ENCODE measurements at places on chromosomes 16 and 17.

GRCh38 chr16:12016291-12016947 is 39.9 kb downstream of the SNX29 start:
- DNase-seq = no peak

DNA sequence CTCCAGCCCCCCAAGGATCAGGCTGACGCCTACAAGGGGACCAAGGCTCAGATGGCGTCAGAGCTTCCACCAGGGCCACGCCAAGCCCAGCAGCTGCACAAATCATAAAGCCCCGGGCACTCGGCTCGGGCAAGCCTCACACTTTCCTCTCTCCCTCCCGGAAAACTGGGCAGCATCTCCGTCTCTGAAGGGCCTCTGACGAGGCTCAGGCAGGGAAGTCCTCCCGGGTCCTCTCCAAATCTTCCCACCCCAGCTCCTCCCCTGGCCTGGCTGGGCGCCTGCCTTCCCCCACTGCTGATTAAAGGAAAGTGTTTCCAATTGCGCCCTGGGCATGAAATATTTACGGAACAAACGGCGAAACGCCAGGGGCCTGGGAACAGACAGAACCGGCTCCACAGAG is 38.5 kb downstream of the PIEZO1 start:
- no peak for DNase-seq

DNA sequence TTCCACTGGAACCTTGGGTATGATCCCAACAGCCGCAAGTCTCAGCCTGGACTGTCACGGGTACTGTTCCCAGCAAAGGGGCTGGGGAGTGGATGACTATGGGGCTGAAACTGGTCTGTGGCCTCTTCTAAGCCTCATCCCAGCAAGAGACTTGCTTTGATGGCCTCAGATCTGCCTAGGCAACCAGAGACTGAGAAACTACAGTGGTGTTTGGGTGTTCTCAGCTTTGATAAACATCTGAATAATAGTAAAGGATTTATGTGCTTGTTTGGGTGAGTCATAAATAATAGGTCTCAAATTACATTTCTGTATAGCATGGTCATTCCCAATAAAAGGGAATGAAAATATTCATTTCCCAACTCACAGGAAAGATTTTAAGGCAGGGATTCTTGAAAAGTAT is 30.2 kb upstream of the ULK2 start:
- DNase-seq = no peak

- DNase-seq = no peak
Measured at GRCh38 chr16:77732241-77732946, 10.1 kb downstream of the NUDT7 start.

DNA sequence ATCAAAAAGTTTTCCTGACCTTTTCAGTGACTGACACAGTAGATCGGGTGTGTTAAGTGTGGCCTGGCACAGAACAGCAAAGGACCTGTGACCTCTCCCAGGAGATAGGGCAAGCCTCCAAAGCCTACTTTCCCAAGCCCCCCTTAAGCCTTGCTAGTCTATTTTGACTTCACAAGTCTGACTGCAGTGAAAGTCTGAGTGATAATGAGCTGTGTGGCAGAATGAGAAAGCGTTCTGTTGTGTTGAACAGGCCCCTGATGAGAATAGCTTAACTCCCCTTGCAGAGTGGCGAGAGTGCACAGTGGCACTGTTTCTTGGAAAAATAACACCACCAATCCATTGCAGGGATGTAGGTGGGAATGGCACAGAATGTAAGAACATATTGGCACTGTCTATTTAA is 32.8 kb downstream of the MMD start:
- no peak for DNase-seq

- DNase-seq = no peak
Measured at GRCh38 chr17:77326636-77327035, 185.9 kb downstream of the SEC14L1 start.

DNA sequence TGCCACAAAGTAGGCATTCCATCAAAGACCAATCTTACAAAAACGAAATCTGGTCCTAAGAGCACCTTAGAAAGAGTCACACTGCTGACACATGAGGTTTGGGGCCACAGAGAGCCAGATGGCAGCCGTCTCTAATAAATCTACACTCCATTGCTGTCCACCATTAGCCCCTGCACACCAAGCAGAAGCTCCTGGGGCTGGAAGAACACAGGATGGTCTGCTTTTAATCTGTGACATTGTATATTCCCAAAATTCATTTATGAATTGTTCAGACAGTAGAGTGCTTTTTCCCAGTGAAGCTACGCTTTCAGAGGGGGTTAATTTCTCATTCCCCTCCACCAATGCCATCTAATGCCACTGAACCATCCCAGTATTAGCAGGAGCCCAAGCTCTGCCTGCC is 1.6 kb downstream of the CYB561 start:
- no peak for DNase-seq

GRCh38 chr16:80488167-80488566 is 52.6 kb upstream of the DYNLRB2 start:
- DNase-seq = no peak

- DNase-seq = no peak
Measured at GRCh38 chr16:50289950-50290764, 23.8 kb downstream of the ADCY7 start.

DNA sequence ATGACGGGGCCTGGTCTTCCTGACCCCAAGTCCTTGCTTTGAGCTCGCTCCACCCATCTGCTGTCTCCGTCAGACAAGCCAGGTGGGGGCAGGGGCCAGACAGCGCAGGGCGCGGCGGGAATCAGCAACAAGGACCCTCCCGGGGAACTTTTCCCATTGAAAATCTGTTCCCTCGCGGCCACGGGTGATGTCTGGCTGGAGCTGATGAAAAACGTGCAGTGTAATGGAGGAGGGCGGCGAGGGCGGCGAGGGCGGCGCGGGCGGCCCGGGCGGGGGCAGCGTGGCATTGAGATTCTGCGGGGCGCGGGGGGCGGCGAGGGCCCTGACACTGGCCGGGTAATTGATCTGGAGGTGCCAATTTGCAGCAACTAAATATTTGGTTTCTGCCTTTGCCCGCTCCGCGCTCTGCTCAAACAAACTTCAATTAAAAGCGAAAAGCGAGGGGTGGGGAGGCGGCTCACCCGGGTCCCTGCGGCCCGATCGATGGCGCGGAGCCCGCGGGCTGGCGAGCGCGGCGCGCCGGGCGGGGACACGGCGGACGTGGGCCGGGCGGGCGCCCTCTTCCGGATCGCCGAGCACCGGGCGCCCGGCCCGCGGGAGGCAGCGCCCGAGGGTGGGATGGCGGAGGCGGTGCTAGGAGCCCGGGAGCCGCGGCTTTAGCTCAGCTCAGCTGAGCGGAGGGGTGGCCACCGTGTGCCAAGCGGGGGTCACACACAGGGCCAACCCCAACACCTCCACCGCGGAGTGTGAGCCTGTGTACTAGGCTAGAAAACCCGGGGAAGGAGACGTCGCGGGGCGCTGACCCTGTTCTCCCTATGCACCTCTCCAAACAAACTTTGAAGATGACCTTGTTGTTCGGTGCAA is 32.4 kb downstream of the DCAKD start:
- DNase-seq = peak; percentile 38

DNA sequence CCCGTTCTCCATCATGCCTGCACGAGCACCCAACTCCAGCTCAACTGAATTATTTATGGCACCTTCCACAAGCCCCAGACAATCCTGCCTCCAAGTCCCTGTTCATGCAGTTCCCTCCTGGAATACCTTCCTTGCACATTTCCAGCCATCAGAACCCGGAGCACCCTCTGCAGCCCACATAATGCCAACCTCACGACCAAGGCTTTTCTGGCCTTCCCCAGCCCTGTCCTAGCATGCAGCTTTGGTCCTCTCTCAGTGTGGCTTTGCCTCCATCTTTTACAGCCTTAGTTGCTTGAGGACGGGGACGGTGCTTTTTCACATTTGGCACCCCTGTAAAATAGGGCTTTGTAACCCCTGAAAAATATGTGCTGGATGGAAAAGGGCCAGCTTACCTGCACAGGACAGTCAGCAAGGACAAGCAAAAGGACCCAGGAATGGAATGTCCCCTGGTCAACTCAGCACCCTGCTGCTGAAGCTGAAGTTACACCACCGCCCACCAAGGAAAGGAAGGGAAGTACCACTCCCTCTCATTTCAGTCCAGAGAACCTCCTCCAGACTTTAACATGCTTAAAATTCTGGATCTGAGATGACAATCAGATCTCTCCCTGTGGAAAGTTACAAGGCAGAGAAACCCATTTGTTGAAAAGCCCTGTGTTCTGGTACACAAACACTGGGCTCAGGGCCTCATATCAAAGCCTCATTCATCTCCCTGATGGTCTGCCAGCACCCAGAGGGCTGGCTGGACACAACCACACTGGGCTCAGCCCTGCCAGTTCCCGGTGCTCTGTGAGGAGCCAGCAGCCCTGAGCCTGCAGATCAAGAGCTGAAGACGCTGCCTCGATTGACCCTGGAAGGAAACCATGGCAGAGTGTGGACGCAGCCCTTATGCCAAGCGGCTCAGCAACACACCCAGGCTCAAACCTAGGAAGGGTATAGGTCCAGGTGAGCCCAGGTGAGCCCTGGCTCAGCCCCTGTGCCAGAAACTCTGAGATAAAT is 2.9 kb downstream of the SLC39A11 start:
- DNase-seq = no peak

DNA sequence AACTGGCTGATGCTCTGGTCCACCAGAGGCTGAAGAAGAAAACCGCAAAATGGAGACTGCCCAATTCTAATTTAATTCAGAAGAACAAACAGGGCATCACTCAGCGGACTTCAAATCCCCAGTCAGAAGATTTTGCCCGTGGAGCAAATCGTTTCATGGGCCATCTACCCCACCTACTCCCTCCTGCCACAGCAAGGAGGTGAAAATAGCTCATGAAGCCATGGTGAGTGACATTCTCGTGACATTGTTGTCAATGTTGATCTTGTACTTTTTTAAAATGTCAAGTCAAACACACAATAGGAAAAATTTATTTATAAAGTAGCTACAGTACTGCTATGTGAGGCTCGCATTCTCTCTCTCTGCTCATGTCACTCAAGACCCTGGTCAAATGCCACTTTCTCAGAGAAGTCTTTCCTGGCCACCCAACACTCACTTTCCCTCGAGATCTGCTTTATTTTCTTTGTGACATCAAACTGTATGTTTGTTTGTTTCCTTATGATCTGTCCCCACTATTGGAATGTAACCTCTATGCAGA is 31.3 kb upstream of the SOX9 start:
- DNase-seq = no peak

GRCh38 chr17:67215991-67216421 is 29.0 kb downstream of the HELZ start:
- no peak for DNase-seq

GRCh38 chr17:53313746-53314145 is 509.0 kb upstream of the KIF2B start:
- no peak for DNase-seq

DNA sequence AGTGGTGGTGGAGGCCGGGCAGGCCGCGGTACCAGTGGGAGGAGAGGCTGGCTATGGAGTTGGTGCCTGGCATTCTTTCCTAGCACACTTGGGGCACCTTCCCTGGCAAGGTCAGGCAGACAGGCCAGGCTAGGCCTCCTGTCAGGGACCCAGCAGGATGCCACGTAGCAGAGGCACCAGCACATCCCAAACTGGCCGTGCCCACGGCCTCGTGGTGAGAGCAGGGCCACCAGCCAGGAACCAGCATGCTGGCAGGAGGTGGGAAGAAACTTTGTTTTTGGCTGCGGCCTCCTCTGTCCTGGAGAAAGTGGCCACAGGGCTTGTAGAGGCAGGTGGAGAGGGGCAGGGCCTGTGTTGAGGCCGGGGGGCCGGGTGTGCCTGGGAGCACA is 57.6 kb upstream of the CBFA2T3 start:
- DNase-seq = no peak

DNA sequence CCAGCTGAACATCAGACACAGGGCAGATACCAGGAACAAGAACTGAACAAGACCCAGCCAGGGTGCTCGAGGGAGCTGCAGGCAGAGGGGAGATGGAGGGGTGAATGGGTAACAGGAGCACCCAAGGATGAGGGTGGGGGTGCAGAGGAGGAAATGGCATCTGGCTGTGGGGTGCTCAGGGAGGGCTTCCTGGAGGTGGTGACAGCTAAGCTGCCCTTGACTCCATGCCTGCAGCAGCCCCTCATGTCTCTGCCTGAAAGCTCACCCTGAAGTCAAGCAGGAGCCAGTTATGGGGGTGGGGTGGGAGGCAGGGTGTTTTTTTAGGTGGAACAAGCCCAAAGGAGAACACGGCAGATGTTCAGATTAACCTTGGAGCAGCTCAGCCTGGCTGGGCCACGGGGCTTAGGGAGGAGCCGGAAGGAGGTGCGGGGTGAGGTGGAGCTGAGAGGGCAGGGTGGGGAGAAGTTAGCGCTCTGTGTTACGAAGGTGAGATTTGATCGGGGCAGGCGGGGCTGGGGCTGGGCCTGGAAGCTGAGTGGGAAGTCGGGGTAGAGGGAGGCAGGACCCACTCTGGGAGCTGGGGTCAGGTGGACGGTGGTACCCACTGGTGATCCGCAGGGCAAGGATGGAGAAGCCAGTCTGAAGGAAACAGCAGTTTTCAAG is 143.0 kb downstream of the ENGASE start:
- no peak for DNase-seq

- no peak for DNase-seq
Measured at GRCh38 chr17:6100146-6100545, 30.0 kb downstream of the WSCD1 start.

DNA sequence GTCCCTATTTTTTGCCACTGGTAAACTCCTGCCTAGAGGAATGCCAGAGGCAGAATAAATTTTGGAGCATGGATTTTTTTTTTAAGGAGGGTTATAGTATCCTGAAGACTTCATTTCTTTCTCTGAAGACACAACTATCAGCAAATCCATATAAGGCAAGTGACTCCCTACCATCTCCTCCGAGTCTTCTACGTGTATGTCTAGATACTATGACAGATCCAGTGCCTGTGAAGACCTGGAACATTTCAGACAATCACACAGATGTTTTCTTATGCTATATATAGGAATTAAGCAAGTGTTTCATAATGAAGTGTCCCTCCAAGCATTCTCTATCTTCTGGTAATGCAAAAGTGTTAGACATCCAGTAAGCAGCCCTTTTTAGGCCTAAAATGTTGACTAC is 255.5 kb upstream of the TBX2 start:
- DNase-seq = no peak

DNA sequence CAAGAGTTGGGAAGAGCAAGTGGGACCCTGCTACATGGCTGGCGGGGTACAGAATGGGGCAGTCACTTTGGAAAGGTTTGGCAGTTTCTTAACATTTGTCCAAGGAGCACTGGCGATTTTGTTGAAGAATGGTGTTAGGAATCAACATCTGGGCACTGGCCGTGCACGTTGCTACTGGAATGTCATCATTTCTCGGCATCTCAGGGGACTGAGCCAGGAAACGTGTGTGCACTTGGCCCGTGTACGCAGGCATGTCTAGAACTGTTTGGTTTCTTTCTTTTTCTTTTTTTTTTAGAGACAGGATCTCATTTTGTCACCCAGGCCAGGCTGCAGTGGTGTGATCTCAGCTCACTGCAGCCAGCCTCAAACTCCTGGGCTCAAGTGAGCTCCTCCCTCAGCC is 17.3 kb upstream of the FOXK2 start:
- no peak for DNase-seq

GRCh38 chr16:49604602-49605001 is 231.0 kb downstream of the C16orf78 start:
- no peak for DNase-seq

- peak; percentile 33 for DNase-seq
Measured at GRCh38 chr17:17757391-17757791, 76.1 kb downstream of the RAI1 start.
